Suppressor macrophage treated with lipopolysaccharide for 4 hours (primary cell): ENCODE measurements at places on chromosomes 16 and 17.

- no peak for DNase-seq
Observed at GRCh38 chr17:31686495-31686894, 172.5 kb downstream of the COPRS start.

DNA sequence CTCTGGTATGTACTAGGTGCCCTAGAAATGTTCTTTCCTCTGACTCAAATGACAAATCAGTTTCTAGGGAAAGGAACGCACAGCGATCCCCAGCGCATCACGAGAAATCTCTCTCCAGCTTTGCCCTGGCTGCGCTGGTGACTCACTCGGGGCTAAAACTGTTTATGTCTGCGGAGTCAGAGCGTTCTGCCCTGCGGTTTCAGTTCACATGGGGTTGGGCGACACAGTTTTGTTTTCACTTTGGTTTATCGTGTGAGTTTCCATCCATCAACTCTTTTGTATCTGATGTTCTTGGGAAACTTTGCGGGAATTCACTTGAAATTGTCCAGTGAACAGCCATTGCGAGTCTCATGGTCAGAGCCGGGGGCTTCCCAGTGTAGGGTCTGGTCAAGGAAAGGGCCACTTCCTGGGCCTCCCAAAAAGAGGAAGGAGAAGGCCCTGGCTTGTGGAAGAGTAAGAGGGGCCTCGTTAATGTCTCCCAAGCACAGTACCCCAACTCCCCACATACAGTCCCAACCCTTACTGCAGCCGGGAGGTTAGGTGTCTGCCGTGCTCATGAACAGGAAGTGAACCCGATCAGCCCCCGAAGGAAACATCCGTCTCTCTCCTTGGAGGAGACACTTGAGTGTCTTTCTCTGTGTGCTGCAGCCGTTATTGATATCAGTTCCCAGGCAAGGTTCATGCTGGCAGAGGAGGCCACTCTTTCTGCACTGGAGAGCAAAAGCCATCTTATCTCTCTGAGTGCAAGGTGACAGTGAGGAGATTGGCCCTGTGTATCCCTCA is 643.2 kb downstream of the WWOX start:
- peak; percentile 93 for DNase-seq

DNA sequence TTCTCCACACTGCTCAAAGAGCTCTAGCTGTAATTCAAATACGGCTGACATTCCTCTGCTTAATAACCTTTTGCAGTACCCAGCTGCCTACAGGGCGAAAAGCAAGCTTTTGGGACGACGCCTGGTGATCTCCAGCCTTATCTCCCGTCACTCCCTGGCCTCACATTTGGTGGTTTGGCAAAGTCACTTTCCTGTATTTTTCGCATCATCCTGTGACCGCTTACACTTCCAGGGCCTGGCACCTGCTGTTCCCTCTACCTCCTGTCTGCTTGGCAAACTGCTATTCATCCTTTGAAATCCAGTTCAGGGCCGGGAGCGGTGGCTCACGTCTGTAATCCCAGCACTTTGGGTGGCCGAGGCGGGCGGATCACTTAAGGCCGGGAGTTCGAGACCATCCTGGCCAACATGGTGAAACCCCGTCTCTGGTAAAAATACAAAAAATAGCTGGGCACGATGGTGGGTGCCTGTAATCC is 2.7 kb upstream of the BHLHA9 start:
- peak; percentile 9 for DNase-seq

DNA sequence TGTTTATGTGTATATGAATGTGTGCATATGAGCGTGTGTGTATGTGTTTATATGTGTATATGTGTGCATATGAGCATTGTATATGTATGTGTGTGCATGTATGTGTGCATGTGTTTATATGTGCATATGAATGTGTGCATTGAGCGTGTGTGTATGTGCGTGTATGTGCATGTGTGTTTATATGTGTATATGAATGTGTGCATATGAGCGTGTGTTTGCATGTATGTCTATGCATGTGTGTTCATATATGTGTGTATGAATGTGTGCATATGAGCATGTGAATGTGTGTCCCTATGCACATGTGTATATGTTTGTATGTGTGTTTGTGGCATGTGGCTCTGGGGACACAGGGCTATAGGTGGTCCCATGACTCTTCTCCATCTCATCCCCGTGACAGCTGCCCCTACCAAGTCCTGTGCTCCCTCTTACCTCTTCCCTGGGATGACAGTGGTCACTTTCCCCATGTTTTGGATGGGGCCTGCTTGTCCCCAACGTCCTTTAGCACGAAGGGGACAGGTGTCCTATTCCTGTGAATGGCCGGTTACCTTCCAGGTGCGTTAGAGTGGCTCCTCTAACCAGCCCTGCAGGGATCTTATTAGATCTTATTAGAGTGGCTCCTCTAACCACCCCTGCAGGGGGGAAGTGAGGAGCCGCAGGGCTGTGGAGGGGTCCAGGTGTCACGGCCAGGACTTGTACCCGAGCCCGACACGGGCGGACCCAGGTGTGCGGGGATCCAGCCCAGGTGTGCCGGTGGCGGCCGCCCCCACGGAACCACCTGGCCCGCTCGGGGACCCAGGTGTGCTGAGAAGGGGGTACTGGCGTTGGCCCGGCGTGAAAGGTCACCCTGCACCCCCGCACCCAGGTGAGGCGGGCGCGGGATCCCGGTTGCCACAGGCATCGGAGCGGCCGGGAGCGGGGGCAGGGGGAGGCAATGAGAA is 105.6 kb downstream of the SEC14L1 start:
- DNase-seq, result no peak

DNA sequence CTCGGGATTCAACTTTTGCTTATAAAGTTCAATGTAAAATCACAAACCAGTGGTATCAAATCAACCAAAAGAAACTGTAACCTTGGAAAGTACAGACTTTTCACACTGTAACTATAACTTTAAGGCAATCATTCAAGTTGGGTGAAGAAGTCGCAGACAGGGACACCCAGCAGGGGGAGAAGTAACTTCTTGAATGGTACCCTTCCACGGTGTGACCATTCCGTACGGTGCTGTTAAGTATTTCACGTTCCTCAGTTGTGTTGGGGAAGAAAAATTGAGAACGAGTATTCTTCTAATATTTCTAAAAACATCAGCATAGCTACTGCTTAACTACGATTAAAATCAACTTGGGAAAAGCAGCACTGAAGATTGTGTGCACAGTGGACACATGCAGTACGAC is 55.8 kb downstream of the MYH10 start:
- no peak for DNase-seq

- DNase-seq, result no peak
Observed at GRCh38 chr17:48596000-48596734, 2.6 kb upstream of the HOXB5 start.

GRCh38 chr16:73504591-73505575 is 457.0 kb upstream of the ZFHX3 start:
- no peak for DNase-seq

DNA sequence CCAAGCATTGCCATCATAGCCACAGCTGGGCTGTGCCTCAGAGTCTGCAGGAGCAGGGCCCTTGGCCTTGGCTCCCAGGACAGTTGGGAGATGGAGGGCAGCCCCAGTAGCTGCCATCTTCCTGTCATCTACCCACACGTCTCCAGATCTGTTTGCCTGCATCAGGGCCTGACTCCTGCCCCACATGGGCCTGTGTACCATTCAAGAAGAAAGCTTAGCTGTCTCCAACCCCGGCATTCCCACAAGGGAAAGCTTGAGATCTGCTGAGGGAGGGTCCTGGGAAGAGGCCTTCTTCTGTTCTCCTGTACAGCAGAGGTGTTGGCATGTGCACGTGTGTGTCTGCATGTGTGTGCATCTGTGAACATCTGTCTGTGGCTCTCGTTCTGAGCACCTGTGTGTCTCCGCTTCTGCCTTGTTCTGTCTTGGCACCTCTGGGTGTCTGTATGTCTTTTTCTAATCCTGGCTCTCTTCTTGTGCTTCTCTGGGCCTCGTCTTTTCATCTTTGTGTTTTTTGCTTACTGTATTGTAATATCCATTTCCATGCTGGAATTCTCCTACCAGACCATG is 122.2 kb downstream of the MRM1 start:
- DNase-seq, result no peak

DNA sequence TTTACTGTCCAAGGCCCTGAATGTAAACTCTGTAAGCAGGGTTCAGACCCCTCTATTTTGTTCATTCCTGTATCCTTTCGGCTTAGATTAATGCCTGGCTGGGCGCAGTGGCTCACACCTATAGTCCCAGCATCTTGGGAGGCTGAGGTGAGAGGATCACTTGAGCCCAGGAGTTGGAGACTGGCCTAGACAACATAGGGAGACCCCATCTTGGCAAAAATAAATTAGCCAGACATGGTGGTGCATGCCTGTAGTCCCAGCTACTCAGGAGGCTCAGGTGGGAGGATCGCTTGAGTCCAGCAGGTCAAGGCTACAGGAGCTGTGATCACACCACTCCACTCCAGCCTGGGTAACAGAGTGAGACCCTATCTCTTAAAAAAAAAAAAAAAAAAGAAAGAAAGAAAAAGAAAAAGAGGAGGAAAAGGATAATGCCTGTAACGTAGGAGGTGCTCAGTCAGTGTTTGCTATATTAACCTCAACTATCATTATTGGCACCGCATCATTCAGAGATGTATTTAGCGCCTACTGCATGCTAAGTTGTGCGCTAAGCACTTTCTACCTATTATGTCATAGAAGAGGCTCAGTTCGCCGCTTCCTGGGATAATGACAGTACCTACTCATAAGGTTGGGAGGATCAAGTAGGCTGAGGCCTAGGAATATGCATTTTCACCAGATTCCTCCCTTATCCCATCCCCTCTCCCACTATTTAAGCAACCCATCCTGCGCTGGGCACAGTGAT is 5.0 kb downstream of the SOCS1 start:
- DNase-seq, result no peak

GRCh38 chr17:65589321-65589720 is 27.9 kb upstream of the AXIN2 start:
- DNase-seq, result no peak

DNA sequence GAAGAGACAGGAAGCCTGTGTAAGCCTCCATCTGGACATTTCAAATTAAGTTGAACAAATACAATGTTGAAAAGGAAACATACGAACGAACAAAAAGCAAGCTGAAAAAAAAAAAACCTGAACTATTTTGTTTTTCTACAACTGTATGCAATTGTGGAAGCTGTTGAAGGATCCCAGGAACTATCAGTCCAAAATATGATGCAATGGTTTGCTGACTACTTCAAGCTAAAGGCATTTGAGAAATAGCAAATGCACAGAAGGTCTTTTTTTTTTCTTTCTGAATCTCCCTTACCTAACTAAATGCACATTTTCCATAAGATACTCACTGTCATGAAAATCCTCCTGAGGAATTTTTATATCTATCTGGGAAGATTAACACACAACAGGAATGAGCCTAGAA is 40.2 kb downstream of the MAF start:
- DNase-seq, result peak; percentile 13

DNA sequence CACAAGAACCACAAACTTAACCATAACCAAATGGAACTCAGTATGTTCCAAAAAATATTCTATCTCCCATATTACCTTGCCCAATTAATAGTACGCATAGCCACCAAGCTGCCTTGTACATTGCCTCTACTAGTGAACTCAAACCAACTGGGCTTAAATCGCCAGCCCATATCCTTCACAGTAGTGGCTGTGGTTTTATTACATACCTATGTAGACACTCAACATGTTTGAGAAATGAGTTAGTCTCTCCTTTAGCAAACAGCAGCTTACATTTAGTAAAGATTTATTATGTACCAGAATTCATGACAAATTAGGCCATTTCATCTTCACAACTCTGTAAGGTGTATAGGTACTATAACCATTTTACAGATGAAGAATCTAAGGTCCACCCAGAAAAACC is 41.4 kb downstream of the GRB2 start:
- DNase-seq, result no peak

DNA sequence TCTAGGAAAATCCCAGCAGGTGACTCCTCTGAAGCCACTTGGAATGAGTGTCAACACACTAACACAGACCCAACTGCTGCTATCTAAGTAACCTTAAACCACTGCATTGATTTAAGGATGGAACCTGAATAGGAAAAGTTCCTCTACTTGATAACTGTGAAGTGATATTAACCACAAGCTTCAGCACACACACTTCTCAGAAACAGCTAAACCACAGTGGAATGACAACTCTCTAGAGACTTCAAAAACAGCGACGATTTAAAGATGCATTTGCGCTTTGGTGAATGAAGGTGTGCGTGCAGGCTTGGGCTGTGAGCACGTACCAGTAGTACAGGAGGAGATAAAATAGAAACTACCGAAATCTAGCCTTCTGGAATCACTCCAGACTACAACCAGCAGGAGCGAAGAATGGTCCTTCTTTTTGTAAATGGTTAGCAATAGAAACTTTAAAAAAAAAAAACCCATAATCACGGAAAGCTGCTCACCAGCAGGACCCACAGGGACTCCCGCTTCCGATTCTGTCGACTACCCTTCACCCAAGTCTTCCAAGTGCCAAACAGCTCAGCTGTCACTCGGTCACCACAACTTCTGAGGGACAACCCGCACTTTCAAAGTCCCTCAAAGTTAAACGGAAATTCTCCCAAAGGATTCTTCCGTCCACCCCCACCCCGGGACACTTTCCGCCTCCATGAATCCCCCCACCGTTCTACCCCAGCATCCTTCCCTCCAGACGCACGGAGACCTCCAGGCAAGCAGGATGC is 137.7 kb upstream of the CORO6 start:
- peak; percentile 23 for DNase-seq

- DNase-seq, result no peak
Observed at GRCh38 chr17:45997624-45998023, 1.4 kb upstream of the STH start.

DNA sequence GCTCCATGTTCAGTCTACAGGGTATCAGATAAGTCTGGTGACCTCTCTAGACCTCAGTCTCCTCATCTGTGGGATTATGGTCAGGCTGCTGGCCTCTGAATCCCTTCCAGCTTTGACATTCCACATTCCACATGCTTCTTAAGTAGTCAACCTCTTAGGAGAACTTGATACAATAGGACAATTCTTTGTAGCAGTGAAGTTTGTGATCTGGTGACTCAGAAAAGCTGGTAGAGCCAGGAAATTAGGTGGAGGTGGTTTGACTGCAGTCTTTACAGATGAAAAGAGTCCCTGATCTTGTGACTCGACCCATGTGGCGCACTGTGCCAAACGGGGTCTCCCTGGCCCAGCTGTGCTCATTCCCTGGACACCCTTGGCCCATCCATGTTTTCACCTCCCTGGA is 147.8 kb downstream of the NTN1 start:
- no peak for DNase-seq

- peak; percentile 97 for DNase-seq
Observed at GRCh38 chr16:68711421-68712139, 25.5 kb upstream of the CDH1 start.

- DNase-seq, result no peak
Observed at GRCh38 chr17:29590411-29591145, 1.1 kb upstream of the GIT1 start.
